Endothelial cell of umbilical vein (primary cell): ENCODE measurements at places on chromosomes 3 and 15.
A peak's percentile ranks its signal among the peaks of the same experiment; 100 is the strongest.

DNA sequence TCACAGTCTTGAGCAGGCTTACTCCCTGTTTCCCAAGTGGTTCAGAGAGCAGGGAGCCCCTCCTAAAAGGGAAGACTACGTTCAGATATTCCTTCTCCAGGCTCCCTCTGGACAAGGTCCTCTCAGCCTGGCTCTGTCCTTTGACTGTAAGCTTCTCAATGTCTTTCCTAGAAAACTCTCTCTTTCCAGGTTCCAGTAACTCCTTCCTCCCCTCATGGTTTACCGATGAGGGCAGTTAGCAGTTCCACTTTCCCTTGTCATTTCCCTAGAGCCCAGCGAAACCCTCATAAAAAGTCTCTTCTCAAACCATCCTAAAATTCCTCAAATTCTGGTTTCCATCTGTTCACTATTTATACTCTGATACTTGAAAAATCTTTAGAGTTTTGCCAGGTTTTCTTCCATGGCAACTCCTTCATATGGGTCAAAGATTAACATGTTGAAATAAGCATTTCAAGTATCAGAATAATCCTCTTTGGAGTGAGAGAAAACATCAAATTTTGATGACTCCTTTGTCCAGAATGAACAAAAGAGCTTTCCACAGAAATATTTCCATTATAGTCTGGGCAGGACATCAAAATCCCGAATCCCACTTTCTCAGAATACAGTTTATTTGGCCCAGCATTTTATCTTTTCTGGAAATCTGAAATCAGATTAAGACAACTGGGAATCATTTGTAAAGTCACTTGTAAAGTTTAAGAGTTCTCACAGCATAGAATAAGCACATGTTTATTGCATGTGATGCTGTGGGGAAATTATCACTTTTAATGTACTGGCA is 599.4 kb downstream of the UNC13C start:
- no peak for DNase-seq

DNA sequence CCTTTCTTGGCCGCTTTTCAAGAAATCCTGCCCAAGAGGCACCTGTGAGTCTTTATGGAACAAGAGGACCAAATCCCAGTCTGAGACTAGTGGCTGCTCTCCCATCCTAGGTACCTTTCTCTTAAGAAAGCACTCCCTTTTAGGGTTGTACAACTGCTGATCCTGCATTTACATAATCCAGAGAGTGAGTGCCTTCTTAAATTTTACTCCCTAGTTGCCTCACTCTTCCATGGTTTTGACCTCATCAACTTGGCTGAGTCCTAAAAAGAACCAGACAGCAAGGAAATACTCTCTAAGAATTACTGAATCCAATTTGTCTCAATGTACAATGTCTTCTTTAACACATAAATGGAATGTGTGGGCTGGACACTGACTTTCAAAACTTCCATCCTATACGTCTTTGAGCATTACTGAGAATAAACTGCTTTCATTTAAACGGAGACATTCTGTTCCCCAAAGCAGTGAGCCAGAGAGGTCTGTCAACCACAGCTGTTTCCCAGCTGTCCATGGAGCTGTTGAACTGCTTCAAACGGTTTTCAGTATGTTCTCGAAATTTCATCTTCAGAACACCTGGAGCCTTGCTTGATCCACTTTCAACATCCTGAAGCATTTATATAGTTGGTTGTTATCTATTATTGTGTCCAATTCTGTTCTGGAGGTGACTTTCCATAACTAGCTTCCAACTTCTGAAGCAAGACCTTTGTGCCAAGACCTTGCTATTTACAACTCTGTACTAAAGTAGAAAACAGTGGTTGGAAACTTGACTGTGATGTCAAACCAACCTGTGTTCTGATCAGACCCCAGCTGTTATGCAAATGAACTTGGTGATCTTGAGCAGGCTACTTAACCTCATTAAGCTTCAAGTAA is 179.1 kb downstream of the SLC9A9 start:
- no peak for DNase-seq

GRCh38 chr3:76482510-76482909 is 557.4 kb upstream of the ROBO2 start:
- DNase-seq, result no peak

DNA sequence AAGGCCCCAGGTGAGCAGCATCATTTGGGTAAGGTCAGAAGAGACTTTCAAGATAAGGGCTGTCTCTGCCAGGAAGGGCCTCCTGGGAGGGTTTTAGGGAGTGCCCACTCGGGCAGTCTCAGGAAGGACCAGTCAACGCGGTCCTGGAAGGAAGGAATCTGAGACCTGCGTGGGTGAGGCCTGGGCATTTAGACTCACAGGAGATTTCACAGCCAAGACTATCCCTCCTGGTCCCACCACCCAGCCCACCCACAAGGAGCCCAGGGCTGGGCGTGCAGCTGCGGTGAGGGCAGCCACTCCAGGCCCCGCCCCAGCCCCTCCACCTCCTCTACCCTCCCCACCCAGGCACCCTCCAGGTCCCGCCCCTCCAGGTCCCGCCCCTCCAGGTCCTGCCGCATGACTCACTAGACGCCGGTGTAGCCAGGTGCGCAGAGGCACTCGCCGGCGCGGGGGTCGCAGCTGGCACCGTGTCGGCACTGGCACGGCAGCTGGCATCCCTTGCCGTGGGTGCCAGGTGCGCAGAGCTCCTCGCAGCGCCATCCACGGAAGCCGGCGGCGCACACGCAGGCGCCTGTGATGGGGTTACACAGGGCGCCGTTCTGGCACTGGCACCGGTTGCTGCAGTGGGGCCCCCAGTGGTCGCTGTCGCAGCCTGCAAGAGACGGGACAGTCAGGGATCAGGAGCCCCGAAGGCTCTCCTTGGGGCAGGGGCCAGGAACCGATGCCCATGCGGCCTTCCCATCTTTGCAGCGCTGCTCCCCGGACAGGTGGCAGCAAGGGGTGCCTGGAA is 112.7 kb downstream of the RAB11A start:
- no peak for DNase-seq

DNA sequence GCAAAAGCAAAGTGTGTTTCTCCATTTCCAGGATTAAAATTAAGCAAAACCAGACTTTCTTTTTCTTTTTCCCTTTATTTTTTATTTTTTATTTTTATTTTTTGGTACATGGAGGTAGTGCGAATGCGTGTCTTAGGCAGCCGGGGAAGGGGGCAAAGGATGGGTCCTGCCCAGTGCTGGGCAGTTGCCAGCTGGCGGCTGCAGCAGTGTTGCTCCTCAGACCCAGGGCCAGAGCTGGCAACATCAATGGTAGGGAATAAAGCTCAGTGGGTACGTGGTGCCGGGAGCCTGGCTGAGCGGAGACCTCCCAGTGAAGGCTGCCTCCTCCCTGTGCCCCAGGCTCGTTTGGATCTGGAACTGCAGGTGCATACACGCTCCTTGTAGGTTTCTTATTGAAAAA is 46.3 kb downstream of the POLR2M start:
- DNase-seq, result no peak

- DNase-seq, result no peak
Measured at GRCh38 chr3:134918441-134918840, 123.4 kb downstream of the EPHB1 start.

GRCh38 chr3:23864931-23865330 is 51.9 kb downstream of the NKIRAS1 start:
- DNase-seq, result peak; percentile 31

DNA sequence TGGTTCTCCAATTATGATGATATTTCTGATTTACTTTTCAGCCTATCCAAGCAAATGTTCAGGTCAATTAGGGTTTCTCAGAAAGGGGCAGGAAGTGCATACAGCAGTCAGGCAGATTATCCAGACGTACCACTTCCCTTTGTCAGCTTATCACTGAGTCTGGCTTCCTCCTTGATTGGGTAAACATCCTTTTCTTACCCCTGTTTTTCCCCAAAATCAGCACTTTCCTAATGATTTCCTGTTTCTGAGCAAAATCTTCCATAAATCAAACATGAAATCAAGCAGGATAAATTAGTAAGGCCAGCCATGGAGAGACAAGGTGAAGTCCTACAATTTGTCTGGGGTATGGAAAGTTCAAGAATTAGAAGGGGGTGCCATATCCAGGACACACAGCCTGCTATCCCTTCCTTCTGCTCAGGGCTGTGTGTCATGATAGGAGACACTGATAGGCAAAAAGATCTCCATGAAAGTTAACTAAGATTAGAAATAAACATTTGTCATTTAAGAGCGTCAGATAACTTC is 29.0 kb downstream of the ADIPOQ start:
- peak; percentile 94 for DNase-seq

GRCh38 chr15:57532731-57533447 is 58.8 kb upstream of the MYZAP start:
- DNase-seq, result no peak

DNA sequence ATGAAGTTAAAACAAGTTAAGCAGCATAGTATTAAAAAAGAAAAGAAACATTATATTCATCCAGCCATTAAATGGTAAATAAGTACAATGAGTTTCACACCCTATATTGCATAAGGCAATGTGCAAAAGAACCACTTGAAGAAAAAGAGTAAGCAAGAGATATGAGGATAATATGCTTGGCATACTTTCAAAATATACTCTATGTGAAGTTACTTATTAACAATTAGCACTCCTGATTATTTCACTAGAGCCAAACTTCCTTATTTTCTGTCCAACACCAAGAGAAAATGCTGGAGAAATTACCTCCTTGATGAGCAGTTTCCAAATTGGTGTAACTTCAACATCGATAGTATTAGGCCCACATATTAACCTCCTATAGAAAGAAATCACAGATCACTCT is 63.7 kb downstream of the ATP13A4 start:
- no peak for DNase-seq

- DNase-seq, result no peak
Measured at GRCh38 chr3:46944191-46944590, 32.4 kb downstream of the CCDC12 start.

GRCh38 chr3:37779289-37780152 is 82.2 kb upstream of the CTDSPL start:
- DNase-seq, result peak; percentile 76

DNA sequence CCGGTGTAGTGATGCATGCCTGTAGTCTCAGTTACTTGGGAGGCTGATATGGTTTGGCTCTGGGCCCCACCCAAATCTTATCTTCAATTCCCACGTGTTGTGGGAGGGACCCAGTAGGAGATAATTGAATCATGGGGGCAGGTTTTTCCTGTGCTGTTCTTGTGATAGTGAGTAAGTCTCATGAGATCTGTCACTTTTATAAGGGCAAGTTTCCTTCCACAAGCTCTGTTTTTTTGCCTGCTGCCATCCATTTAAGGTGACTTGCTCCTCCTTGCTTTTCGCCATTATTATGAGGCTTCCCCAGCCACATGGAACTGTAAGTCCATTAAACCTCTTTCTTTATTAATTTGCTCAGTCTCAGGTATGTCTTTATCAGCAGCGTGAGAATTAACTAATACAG is 566.7 kb upstream of the NECTIN3 start:
- DNase-seq, result no peak

DNA sequence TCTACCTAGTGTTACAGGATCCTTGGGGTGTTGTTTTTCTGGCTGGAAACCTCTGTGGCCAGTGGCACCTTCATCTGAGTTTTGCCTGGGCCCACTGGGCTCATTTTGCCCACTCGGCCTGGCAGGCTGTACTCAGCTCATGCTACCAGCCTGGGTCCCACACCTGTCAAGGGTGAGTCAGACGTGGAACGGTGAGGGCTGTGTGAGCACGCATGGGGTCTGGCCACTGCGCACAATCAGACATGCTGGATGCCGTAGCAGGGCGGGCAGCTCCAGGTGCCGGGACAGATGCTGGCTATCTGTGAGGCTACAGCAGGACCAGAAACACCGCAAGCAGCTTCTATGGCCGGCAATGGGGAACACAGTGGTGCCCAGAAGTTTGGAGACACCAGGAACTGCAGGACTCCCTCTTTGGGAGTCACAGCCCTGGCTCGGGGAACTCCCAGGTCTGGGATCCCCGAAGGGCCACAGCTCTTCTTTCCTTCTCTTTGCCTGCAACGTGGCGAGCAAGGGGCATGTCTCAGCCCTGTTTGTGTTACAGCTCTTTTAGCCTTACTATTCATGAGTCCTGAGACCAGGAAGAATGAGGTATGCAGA is 35.9 kb upstream of the DNAJC13 start:
- DNase-seq, result no peak

- no peak for DNase-seq
Measured at GRCh38 chr3:27239951-27240350, 129.2 kb downstream of the NEK10 start.

GRCh38 chr3:197896421-197896820 is 53.6 kb upstream of the RPL35A start:
- no peak for DNase-seq

GRCh38 chr3:53166781-53167291 is 5.8 kb downstream of the PRKCD start:
- DNase-seq, result peak; percentile 24

DNA sequence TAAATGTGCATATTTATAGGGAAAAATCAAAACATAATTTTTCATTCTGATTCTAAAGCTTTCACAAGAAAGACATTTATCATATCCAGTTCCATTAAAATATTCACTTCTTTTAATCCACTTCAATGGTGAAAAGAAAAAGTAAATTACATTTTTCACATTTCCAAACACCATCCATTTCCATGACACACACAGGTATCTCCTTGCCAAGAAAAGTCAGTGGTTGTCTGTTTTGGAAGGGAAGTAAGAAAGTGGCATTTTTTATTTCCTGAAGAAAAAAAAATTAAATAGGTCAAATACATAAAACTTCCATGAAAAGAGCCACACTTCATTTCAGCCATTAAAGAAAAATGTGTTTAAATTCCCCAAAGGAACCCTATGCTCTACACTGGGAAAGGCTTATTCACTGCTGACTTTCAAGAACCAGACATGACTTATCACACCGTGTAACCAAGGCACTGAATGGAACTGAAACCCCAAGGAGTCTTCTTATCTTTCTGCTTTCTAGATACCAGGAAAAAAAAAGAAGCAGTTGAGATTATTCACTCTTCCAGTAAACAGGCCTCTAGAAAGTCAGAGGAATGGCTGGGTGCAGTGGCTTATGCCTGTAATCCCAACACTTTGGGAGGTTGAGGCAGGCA is 44.5 kb downstream of the OSBPL10 start:
- peak; percentile 33 for DNase-seq

DNA sequence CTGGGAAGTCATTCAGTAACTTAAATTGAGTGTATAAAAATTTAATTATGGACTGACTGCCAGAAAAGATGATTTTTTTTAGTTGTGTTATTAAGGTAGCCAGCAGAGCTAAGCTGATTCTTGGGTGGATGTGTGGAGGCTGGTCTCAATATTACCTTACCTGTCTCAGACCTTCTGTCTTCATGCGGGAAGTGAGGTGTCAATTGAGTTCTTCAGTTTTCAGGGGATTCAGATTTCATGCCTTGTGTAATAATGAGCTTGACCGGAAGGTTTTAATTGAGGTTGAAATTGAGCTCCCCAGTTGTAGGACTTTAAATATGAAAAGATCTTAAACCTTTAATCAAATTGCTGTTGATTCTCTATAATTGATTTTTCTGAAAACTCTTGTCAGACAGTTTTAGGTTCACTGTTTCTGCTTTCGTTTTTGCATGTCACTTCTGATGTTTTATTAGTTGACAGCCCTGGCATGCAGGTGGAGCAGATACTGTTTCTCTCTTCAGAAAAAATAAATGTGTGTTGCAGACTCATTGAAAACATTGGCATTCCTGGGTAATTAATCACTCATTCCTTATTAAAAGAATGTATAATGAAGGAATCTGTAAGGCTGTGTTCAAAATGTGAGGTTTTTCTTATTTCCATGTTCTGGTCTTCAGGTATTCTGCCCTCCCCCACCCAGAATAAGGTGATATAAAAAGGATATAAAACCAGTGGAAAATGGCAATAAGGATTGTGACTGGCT is 54.5 kb downstream of the PSMD6 start:
- DNase-seq, result no peak
